ENCODE measurements at places on chromosomes 16 and 17. TPM values are rescaled to one million over a fixed set of nuclear protein-coding genes. Genes with fewer than 3 reads are reported as not detected.

Gene TSPOAP1
- 2.6 TPM for total RNA-seq

DNA sequence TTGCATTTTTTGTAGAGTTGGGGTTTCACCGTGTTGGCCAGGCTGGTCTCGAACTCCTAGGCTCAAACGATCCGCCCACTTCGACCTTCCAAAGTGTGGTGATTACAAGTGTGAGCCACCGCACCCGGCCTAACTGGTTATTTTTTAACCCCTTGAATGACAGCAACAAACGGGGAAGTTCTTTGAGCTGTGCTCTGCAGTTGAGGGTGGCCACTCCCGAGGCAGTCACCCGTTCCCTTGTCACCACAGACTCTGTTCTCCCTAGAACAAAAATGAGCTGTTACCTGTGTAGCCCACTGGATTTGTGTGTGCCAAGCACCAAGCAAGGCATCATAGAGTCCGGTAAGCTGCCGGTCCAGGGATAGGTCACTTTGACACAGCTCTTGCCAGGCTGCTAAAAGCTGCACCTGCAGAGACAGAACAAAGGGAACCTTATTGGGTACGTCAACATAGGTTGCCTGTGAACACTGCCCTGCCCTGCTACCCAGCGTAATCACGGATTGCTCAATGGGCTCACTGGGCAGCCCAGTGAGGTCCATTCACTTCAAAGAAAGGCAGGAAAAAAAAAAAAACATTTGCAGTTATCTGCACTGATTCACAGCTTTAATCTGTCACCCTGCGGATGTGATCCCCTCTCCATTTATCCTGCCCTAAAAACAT, 19.6 kb downstream of the COG7 start:
- ATAC-seq = peak; percentile 80

DNA sequence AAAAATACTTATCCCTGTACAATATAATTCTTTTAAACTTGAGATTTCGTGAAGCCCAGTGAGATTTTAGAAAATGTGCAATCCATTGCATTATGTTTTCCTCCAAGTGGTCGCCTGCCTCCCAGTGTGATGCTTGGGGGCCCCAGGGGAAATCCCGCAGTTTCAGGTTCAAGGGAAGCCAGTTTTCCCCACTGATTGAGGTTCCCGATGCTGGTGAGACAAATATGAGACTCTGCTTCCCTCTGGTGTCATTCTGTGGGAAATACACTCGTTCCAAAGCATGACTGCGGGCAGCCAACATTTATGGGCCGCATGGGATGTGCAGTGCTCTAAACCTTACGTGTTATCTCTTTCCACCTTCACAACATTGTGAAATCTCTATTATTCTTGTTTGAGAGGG, 200.8 kb downstream of the PRKCB start:
- ATAC-seq = peak; percentile 66

GRCh38 chr17:4673986-4674684, 29.8 kb downstream of the PELP1 start:
- ATAC-seq = no peak

DNA sequence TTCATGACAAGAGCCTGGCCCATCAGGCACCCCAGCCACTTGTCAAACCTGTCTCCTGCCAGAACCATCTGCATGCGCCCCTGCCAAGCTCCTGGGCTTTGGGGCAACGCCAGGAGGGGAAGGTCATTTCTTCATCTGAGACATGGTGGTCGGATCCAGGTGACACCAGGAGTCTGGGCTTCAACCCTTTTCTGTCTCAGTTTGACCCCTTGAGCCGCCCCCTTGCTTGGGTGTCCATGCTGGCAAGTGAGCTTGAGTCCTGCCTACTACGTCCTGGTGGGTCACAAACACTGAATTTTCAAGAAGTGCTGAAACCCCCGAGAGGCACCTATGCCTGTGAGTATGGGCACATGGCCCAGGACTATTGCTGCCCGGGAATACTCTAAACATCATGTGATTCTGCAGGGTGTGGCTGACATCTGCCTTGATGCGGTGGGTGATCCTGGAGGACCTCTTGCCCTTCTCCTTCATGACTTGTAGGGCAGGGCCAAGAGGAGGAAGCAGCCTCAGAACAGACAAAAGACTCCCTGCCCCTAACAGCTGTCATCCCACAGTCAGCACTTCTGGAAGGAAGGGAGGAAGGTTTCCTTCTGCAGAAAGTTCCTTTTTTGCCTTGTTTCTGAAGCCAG, 43.4 kb downstream of the TNFRSF13B start:
- no peak for ATAC-seq

GRCh38 chr16:19574615-19575014, 19.1 kb downstream of the VPS35L start:
- ATAC-seq = no peak

- ATAC-seq = no peak
Observed at GRCh38 chr17:47095268-47095667, 93.8 kb downstream of the CDC27 start.

Gene KRT9
- total RNA-seq = 0.16 TPM

DNA sequence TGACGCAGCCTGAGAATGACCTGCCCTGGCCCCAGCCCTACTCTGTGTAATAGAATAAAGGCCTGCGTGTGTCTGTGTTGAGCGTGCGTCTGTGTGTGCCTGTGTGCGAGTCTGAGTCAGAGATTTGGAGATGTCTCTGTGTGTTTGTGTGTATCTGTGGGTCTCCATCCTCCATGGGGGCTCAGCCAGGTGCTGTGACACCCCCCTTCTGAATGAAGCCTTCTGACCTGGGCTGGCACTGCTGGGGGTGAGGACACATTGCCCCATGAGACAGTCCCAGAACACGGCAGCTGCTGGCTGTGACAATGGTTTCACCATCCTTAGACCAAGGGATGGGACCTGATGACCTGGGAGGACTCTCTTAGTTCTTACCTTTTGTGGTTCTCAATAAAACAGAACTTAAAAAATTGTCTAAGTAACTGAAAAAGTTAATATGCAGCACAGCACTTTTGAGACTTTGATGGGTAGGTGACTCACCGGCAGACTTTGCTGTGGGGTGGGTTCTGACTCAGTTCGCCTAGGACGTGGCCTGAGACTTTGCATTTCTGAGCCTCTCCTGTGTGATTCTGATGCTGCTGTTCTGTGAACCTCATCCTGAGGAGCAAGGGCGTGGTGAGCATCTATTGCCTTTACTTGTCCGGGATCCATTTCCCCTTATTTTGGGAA, 5.7 kb downstream of the LAT start:
- no peak for ATAC-seq

- ATAC-seq = peak; percentile 6
Observed at GRCh38 chr17:45372325-45372869, 55.6 kb upstream of the MAP3K14 start.

Gene CNGB1
- 0.32 TPM for total RNA-seq

DNA sequence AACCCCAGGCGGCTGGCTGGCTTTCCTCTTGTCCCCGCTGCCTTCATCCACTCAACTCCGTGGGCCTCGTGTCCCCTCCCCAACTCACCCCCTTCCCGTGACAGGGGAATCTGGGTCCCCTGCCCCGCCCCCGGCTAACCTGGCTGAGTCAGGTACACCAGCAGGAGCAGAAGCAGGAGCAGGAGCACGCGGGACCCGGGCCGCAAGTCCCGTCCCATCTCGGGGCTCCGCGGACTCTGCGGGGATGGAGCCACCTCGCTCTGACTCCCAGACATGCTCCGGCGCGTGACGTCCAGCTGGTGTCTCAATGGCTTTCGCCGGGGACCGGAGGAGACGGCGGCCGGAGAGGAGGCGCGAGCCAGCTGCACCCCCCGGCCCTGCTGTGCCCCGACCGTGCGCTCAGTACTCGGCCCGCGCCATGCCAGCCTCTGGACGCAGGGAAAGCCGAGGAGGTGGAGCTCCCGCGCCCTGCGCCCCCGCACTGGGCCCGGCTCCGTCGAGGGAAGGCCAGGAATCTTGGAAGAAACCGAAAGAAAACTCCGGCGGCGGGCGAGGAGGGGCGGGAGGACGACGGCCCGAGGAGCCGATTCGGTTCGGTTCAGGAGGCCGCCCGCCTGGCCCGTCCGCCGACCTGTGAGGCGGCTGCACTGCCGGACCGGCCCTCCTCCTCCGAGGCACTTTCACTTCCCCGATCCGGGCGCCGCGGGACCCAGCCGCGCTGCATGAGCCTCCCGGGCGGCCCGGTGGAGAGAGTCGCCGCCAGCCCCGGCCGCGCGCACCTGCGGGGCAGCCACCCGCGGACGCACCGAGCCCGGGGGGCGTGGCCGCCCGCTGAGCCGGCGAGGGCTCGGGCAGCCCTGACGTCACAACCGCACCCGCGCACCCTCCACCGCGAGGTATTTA, at the start of the genes CXCL16 and ZMYND15:
Gene CXCL16, minus strand, starts transcription at position 807 of the 903 bp plus-strand sequence. Its CDS starts 589 bp downstream, at position 218.
Gene ZMYND15, plus strand, starts transcription at position 712 of the 903 bp plus-strand sequence. CDS start 716 bp downstream, outside the sequence.
- ATAC-seq = peak; percentile 71

DNA sequence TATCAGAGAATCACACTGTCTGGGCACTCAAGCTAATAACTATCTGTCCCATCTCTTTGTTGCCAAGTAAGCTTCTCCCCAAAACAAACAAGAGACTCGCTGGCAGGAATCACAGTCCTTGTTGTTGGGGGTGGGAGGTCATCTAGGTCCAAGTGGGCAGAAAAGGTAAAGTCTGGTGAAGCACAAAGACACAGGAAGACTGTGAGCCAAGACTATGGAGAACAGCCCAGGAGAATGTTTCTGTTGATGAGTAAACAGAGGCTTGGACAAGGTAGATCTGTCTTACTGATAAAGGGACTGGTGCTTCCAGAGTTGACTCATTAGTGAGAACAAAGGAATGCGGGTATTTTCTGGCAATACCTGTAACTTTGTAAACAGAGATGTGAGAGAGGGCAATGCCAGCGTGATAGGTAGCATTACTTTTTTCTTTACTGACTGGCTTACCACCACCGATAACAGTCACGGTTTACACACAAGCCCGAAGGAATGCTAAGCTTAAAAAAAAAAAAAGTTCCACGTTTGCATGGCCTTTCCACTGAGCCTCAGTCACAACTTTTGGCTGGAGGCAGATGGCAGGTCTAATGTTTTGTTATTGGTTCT, 11.5 kb upstream of the MMD start:
- peak; percentile 53 for ATAC-seq

GRCh38 chr16:74721716-74722115, 21.1 kb upstream of the MLKL start:
- ATAC-seq = no peak

DNA sequence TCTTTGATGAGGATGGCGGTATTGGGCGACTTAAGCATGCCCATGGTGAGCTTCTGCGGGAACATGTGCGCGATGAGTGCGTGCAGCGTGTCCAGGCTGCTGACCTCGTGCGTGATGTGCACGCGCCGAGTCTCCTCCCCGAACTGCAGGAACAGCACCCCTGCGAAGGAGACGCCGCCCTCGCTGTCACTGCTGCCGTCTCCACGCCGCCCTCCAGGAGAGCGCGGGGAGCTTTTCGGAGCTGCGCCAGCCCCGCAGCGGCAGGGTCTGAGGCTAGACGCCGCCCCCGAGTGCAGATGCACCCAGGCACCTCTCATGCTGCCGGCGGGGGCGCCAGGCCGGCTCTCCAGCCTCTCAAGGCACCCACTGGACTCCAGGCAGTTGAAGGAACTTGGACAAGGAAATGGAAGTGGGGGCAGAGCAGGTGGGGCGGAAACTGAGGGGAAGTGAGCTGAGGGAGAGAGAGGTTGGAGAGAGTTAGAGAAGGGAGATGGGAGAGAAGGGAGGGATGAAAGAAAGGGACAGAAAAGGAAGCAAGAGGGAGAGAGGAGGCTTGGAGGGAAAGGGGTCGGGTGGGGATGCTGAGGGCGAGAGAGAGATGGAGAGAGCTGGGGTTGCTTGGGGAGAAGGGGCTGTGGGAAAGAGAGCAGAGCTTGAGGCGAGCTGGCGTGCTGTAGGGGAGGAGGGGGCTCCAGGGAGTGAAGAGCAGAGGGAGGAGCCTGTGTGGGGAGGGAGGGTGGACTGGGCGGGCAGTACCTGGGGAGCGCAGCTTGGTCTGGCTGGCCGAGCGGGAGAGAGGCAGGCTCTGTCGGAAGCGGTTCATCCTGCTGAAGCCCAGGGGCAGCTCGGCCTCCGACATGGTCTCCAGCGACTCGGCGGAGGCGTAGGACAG, 42.1 kb downstream of the SRCIN1 start:
- ATAC-seq = no peak

DNA sequence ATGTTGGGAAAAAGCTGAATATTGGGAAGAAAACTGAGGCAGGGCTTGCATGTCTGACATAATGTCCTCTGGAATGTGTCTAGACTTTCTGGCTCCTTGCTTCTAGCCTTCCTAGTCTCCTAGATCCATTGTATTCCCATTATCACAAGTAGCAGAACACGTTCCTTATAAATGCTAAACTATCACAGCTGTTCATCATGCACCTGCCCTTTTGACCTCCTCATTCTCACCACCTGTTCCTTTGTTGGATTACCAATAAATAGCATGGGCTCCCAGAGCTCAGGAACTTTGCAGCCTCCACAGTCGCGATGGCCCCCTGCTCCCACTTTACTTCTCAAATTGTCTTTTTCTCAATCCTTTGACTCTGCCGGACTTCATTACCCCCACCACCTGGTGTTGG, 49.7 kb downstream of the ACSM1 start:
- no peak for ATAC-seq

- peak; percentile 80 for ATAC-seq
Observed at GRCh38 chr16:57893559-57894389, 77.2 kb downstream of the CNGB1 start.

DNA sequence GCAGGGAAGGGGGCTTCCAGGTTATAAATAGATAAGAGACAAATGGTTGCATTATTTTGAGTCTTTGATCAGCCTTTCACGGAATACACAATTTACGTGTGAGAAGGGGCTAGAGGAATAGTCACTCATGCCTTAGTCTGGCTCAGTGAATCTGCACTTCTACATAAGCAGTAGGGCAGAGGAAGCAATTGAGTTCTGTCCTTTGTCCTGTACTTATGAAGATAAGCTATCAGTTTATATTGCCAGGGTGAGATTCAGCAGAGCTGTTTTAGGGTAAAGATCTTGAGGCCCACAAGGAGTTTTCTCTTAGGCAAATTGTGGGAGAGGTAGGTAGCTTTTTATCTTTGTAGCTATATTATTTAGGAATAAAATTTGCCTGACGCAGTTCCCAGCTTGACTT, 33.3 kb downstream of the TOM1L1 start:
- no peak for ATAC-seq

- ATAC-seq = no peak
Observed at GRCh38 chr17:40316571-40317344, 7.8 kb downstream of the RARA start.

GRCh38 chr16:934178-934577, 36.6 kb downstream of the LMF1 start:
- no peak for ATAC-seq

- ATAC-seq = peak; percentile 34
Observed at GRCh38 chr17:5499476-5500231, 13.3 kb downstream of the MIS12 start.
